Prostate gland (tissue), 2 donors: ENCODE measurements at places on chromosomes 11 and 22. TPM values are rescaled to one million over a fixed set of nuclear protein-coding genes. Genes with fewer than 3 reads are reported as not detected.

The KCNA4 gene
- not detected for total RNA-seq

The PNPLA5 gene
- total RNA-seq, result not detected

The CCDC87 gene
- total RNA-seq, result 3.8 TPM

The CSKMT gene
- 9.7 TPM for total RNA-seq

The EFCAB6 gene
- 10.5 TPM for total RNA-seq

The MYO18B gene
- total RNA-seq, result 7.1 TPM

The DDI1 gene
- total RNA-seq, result not detected

The SCO2 gene
- total RNA-seq, result 8.3 TPM
